ENCODE measurements at places on chromosomes 2 and 18.

DNA sequence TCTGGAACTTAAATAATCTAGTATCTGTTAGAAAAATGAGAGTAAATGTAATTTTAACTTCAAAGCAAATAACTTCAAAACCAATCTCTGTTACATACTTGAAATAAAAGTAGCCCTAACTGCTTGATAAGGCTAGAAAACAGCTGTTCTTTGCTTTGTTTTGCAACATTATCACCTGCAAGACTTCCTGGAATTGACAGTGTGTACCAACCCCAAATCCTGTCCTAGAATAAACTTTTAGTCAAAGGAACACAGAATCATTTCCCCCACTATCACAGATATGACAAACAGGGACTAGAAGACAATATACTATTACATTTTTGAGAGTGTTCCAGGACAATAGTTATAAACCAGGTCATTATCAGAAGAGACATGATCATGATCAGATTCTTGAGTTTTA lies 105.3 kb upstream of the PGAP1 start:
- H3K36me3 ChIP-seq = no peaks in the 10 kb centered on the region
- H3K27ac ChIP-seq = no peak overlapping the region
- DNase-seq = peak; percentile 29
- H3K4me1 ChIP-seq = peaks cover 6% of the 10 kb centered on the region
- H3K4me3 ChIP-seq = no peak overlapping the region

- no peak overlapping the region for H3K4me3 ChIP-seq
- H3K27ac ChIP-seq = no peak overlapping the region
- H3K4me1 ChIP-seq = peaks cover 7% of the 10 kb centered on the region
- no peak for DNase-seq
- no peaks in the 10 kb centered on the region for H3K36me3 ChIP-seq
Measured at GRCh38 chr2:200741468-200742202, 70.1 kb upstream of the BZW1 start.

DNA sequence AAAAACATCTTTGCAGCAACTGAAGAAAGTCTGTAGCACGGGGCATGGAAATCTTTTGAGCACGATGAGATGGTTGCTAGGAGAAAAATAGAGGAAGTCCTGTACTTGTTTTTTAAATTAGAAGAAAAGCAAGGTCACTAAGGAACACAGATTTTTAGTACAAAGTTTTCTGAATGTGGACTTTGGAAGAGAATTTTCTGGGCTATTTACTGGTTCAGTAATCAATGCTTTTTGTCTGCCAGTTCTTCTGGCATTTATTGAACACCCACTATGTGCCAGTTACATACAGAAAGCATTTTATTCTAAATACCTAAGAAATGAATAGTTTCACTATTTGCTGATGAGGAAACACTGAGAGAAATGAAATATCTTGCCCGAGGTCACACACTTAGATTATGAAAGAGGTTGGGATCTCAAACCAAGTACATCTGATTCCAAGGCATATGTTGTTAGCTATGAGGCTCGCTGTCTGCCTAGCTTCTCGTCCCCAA lies 15.6 kb upstream of the MAP3K20 start:
- H3K27me3 ChIP-seq = no peaks in the 10 kb centered on the region
- DNase-seq = peak; percentile 54
- H3K27ac ChIP-seq = no peak overlapping the region

GRCh38 chr2:26710145-26710544 lies 17.6 kb downstream of the KCNK3 start:
- peaks cover 64% of the 10 kb centered on the region for H3K4me1 ChIP-seq
- no peaks in the 10 kb centered on the region for H3K27me3 ChIP-seq
- peak; percentile 35 for DNase-seq
- H3K36me3 ChIP-seq = no peaks in the 10 kb centered on the region

All from cardiac muscle cell (in vitro differentiated cells and primary cell).